ENCODE measurements at places on chromosomes 1 and 21. TPM values are rescaled to one million over a fixed set of nuclear protein-coding genes. Genes with fewer than 3 reads are reported as not detected.

The FCRL2 gene
- 0.64 TPM for total RNA-seq

The FAM110D gene
- total RNA-seq = not detected

The KCNT2 gene
- total RNA-seq = not detected

The CYYR1 gene
- not detected for total RNA-seq

The B3GALT2 gene
- total RNA-seq = 0.22 TPM

The C4BPA gene
- total RNA-seq = not detected

The SON gene
- 418 TPM for total RNA-seq

The LCA5L gene
- not detected for total RNA-seq

The RUNX3 gene
- 424 TPM for total RNA-seq

The BEND5 gene
- total RNA-seq = 13.1 TPM

The RSPH1 gene
- 0.16 TPM for total RNA-seq

The ANXA9 gene
- 0.16 TPM for total RNA-seq

The NBPF20 gene
- total RNA-seq = 2.4 TPM

The SHISAL2A gene
- 20.9 TPM for total RNA-seq

The DEPDC1 gene
- not detected for total RNA-seq

The SLC6A9 gene
- total RNA-seq = not detected

The PAPPA2 gene
- not detected for total RNA-seq

The CD34 gene
- not detected for total RNA-seq

The TEKT2 gene
- total RNA-seq = 0.35 TPM

The PADI4 gene
- 0.57 TPM for total RNA-seq

The SERINC2 gene
- not detected for total RNA-seq

The LPAR3 gene
- 0.58 TPM for total RNA-seq

The RNU1-1 gene
- total RNA-seq = 3,774 TPM

The RNF2 gene
- total RNA-seq = 13.6 TPM

The GSTM5 gene
- 0.11 TPM for total RNA-seq

The SDHC gene
- total RNA-seq = 41.5 TPM

The ILDR2 gene
- 0.54 TPM for total RNA-seq

The BCL2L15 gene
- total RNA-seq = 0.89 TPM

The HMGCL gene
- 9.2 TPM for total RNA-seq

The NR1I3 gene
- not detected for total RNA-seq

The PRRX1 gene
- not detected for total RNA-seq

Data from CD8-positive, alpha-beta T cell (primary cell).